ENCODE measurements at places on chromosomes 6 and 20.

- DNase-seq = no peak
Observed at GRCh38 chr6:125303512-125303854, 1.7 kb upstream of the HDDC2 start.

GRCh38 chr20:24131281-24131680 lies 142.7 kb upstream of the GGTLC1 start:
- no peak for DNase-seq

DNA sequence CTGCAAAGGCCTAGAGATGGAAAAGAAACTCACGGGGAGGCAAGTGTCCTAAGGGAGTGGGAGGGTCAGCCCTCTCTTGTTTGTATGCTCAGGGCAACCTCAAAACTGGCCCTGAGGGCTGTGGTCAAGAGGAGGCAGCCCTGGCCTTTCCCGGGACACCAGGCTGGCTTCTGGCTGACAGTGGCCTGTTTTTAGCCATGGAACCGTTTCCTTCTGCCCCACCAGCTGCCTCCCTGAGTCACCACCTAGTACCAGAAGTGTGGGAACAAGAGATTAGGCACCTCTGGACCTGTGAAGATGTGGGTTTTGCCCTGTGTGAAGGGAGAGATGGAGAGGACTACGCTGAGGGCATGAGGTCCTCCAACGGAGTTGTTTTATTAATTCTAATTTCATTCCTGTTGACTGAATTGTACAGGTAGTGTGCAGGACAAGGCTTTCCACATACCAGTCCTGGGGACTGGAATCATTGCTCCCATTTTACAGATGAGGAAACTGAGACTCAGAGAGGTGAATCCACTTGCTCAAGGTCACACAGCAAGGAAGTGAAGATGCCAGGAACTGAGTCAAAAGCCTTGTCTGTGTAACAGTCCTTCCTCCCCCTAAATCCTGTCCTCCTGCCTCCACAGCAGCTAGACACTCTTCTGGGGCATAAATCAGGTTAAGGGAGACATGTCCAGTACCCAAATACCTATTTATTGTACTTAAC lies 5.5 kb downstream of the FOXS1 start:
- DNase-seq = no peak

DNA sequence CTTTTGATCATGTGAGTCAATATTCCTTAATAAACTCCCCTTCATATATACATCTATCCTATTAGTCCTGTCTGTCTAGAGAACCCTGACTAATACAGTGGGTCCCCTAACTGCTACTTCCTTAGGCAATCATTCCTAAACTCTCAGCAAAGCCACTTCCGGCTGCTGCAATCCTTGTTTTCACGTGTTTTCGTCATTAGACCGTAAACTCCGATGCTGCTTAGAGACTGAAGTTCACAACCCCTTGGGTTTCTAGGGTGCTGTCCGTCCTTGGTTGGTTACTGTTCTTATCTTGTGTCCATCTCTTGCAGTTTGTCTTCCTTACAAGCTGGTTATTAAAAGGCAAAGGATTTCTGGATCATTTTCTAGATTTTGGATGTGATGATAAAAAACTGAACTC lies 106.4 kb downstream of the GMPR start:
- no peak for DNase-seq

DNA sequence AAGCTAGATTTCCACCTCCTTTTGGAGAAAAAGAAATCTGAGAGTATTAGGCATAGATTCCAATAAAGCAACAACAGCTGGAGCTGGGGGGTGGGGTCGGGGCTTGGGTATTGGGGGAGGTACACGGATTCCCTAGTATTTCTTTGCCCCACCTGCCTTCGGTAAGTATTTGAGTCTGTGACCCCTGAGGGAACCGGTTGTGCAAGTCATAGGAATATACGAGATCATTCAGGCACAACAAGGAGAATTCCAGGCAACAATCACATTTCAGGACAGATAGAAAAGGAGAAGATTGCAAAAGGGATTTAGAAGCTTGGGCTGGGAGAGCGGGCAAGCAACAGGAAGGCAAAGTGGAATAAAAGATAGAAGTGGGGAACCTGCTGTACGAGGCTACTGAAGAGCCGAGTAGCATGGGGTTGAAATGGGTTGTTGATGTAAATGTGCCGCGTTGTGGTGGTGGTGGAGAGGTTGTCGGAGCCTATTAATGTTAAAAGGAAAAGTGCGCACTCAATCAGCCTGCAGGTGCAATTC lies 148.9 kb downstream of the BCAS1 start:
- DNase-seq = no peak

DNA sequence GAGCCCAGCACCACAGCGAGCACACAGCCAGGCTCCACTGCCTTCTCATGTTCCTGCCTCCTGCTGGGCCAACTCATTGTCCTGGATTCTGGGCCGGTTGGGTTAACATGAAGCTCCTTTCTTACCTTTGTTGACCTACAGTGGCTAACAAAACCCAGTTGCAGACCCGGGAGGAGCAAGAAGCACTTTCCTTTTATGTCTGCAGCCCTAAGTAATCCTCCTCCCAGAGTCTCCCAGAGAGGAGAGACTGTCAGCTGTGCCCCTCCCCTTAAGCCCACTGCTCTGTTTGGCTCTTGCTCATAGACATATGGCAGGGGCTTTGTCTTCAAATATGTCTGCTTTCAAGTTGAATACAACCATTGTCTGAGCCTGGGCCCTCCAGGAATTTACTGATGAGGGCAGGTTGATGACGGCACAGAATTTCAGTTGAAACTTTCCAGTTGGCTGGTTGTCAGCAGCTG lies 55.2 kb downstream of the PSMB1 start:
- DNase-seq = no peak

- no peak for DNase-seq
Observed at GRCh38 chr20:43514648-43514999, 7.1 kb downstream of the L3MBTL1 start.

GRCh38 chr6:72746276-72746675 lies 124.4 kb downstream of the KCNQ5 start:
- no peak for DNase-seq

DNA sequence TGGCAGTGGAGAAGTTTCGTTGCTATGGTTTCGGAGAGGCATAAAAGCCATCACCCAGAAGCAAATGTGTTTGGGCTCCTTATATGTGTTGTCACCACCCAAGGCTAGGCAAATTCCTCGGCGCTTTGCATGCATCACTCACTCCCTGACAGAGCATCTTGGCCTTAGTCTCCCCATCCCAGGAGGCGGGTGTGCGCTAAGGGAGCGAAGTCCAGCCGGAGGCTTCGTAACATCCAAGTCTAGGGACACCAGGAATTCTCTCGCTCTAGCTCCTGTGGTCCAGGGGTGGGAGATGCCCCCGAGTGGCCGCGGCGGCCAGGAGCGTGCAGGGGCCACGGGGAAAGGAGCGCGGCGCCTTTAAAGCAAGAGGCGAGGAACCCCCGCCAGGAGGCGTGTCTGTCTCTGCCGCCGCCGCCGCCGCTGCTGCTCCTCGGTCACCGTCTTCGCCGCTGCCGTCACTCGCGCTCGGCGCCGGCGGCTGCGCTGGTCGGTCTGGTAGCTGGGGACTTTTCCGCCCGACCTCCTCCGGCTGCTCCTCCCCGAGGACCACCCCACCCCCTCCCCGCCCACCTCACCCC lies at the start of gene GRIK2:
Gene GRIK2 (plus strand): TSS at position 458 of the 578 bp plus-strand sequence.
- no peak for DNase-seq

GRCh38 chr6:143598466-143599080 lies 79.2 kb upstream of the PHACTR2 start:
- no peak for DNase-seq

Measured in cardiac septum (tissue), 1 donor.